ENCODE measurements at places on chromosomes 16 and 17.

GRCh38 chr17:44976206-44976605, 8.1 kb upstream of the C1QL1 start:
- DNase-seq = no peak

DNA sequence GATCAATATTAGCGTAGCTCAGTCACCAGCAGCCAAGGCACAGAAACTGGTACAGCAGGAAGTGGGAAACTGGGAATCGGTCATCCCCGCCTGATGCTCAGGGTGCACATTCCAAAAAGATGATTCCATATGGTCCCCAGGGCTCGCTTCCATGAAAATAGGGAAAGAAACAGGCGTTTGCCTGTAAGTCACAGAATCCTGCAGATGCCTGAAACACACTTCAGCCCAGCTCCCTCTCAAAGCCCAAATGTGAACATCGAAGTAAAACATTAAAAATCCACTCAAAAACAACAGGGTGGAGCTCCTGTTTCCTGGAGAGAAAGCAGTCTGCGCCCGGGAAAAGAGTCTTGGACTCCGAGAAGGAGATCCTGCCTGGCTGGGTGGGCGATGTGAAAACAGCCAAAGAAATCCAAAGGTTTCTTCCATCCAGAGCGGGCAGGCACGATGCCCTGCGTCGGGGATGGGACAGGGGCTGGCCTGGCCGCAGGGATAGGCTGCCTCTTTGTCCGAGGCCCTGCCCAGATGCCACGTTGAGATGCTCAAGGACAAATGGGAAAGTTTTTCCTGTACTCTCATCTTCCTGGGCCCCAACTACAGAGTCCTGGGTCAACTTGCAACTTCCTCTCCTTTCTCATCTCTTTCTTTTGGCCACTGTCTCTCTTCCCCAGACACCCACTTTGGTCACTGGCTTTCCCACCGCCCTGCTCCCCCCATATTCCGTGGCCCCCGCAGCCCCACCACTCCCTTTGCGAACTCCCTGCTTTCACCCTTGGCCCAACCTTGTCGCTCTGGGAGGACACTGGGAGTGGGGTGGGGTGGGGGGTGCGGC, 743 bp downstream of the WIPI1 start:
- no peak for DNase-seq

DNA sequence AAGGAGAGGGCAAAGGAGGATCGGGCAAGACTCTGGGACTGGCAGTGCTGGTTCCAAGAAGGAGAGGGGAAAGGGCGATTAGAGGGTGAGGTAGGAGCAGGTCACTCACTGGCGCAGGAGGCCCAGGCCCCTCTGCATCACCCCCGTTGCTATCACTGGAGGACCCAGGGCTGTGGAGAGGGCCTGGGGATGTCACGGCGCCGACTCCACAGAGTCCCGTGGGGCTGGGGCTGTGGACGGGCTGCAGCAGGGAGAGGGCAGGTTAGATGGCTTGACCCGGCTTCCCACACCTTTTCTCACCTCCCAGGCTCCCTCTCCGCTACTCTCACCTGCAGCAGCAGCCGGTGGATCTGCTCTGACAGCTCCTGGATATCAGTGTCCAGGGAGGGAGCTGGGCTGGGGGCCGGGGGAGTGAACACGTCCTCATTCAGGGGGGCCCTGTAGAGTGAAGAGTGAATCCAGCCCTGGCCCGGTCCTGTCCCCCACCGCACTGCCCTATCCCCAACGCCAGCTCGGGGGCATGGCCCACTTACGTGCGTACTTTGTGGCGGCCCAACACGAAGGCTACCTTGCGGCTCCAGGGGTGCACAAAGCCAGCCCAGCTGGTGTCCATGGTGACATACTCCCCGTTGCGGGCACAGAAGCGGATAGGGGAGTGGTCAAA, 4.9 kb downstream of the PER1 start:
- DNase-seq = no peak

DNA sequence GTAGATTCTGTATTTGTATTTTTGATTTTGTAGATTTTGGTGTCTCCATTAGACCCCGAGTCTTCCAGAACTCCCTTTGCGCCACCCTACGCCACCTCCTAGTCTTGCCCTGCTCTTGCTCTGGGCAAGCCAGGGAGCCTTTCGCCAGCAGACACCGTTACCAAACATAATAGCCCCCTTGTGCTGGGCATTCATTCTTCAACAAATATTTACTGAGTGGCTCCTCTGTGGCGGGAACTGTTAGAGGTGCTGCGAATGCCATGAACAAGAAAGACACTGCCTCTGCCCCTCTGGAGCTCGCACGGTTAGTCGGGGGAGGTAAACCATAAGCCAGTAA, 841 bp upstream of the GPT2 start:
- DNase-seq = no peak

DNA sequence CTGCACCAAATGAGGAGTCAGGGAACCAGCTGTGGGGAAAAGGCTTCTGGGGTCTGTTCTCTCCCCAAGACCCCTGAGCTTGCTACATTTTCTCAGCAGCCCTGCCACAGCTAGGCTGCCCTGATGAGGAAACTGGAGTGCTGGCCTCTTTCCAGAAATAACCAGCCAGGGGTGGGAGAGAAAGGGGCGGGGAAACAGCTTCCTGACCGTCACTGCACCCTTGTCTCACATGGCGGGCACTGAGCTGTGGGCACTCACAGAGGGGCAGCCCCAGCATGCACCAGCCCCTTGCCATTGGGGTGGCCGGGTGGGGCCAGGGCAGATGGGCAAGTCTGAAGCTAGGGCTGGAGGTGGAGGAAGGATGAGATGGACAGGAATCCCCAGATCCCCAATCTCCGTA, 2.9 kb downstream of the SRL start:
- DNase-seq = no peak

DNA sequence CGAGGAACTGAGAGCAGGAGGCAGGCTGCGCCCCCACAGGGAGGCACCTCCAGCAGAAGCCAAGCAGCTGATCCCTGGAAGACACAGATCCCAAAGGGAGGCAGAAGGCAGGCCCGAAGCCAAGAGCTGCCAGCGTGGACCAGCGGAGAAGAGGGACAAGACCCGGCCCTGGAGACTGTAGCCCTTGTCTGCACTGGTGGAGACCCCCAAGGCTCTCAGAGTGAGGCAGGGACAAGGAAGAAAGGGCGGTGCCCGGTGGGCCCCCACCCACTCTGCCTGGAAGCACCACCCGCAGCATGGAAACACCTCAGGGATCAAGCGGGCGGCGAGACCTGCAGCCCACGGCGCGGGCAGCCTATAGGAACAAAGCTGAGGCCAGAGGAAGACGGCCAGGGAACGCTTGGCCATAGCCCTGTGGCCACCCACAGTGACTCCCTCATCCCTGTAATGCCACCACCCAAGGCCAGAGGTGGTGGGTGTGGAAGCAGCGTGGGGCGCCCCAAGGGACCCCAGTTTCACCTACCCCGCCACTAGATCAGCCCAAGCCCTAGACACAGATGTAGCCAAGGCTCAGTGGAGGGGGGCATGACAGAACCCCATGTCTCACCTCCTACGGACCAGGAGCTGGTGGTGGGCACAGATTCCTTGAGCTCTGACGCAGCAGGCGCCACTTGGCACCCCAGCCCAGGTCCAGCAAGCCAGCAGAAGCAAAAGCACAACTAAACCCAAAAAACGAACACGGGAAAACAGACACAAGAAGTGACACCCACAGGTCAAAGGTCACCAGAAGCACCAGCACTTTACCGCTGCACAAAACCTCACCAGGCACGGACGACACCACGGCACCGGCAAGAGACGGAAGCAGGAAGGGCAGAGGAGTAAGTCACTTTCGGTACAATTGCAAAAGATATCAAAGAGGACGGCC, 2.9 kb upstream of the SIRT7 start:
- DNase-seq = no peak

DNA sequence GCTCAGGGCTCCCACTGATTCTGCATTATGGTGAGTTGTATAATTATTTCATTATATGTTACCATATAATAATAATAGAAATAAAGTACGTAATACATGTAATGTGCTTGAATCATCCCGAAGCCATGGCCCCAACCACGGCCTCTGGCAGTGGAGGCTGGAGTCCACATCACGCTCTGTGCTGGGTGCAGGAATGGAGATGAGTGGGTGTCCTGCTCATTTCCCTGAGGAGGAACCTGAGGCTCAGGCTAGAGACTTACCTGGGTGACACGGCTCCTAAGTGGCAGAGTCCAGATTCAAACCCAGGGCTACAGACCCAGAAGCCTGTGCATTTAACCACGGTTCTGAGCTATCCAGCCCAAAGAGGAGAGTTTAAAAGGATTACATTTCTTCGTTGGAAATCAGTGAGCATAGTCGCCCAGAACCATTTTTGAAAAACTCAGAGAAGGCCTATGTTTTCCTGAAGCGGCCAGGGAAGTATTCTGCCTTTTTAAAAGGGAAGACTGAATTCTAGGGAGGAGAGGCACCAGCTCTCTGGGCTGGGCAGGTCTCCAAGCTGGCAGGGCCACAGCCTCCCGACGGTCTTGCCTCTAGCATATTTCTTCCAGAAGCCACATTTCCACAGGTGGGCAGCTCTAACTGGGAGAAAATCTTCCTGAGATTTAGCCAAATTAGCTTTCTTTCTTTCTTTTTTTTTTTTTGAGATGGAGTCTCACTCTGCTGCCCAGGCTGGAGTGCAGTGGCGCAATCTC, 6.7 kb downstream of the IL4R start:
- no peak for DNase-seq
